ENCODE measurements at places on chromosomes 7 and 10. TPM values are rescaled to one million over a fixed set of nuclear protein-coding genes. Genes with fewer than 3 reads are reported as not detected.

Gene CTBP2
- total RNA-seq: 26.9 TPM

- DNase-seq: no peak
Measured at GRCh38 chr10:131591936-131592335, 280.4 kb upstream of the TCERG1L start.

- no peak for DNase-seq
Measured at GRCh38 chr7:28155964-28156363, 24.6 kb downstream of the JAZF1 start.

Gene AMZ1
- total RNA-seq: 0.09 TPM

- no peak for DNase-seq
Measured at GRCh38 chr10:70692043-70692603, 19.8 kb downstream of the ADAMTS14 start.

- no peak for DNase-seq
Measured at GRCh38 chr7:28800150-28800549, 158.0 kb downstream of the TRIL start.

DNA sequence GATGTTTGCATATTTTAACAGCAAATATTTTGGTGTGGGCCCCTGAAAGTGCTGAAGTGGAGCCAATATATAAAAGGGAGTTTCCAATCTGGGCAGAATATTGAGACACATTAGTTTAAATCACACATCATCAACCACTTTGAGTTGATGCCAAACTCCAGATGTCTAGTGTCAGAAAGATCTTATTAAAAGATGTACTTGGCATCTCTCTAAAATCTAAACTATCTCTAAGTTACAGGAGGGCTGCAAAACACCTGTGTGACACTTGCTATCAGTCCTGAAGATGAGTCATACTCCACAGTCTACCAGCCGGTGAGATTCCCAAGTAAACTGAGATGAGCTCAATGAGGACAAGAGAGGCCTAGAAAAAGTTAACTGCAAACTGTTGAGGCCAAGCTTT is 11.4 kb downstream of the JAZF1 start:
- DNase-seq: no peak

Gene EBF3
- 4.3 TPM for total RNA-seq

GRCh38 chr10:80324891-80325364 is 31.6 kb downstream of the DYDC1 start:
- no peak for DNase-seq

Gene GIMAP5
- total RNA-seq: 27.2 TPM

Gene AGR2
- total RNA-seq: not detected
